NCI-H1694 treated with DMSO at 0.1 percent for 48 hours (cell line): ENCODE measurements at places on chromosomes 3 and 15.

- DNase-seq, result no peak
Measured at GRCh38 chr15:98142572-98142971, 182.1 kb downstream of the ARRDC4 start.

GRCh38 chr3:24830230-24831152, 335.8 kb upstream of the THRB start:
- DNase-seq, result no peak

- DNase-seq, result no peak
Measured at GRCh38 chr15:33068007-33068481, 126.5 kb downstream of the FMN1 start.

GRCh38 chr3:193553586-193553985, 1.1 kb downstream of the ATP13A4 start:
- no peak for DNase-seq

- no peak for DNase-seq
Measured at GRCh38 chr3:98777286-98777685, 14.1 kb downstream of the ST3GAL6 start.

DNA sequence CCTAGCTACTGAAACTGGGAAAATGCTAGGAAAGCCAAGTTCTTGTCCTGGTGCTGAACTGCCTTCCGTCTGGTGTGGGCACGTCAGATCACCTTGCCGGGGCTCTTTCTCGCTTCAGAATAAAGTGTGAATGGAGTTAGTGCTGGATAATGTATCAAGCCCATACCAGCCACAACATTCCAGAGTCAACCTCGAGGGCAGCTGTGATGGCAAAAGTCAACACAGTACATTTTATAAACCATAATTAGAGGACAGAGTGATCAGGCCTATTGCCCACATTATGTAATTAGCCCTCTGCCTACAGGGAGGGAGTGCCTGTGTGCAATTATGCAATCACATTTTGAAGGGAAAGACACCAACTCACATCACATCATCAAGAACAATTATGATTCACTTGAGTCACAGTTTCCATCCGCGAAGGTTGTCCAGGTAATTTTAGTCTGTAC, 165.2 kb downstream of the RORA start:
- no peak for DNase-seq

DNA sequence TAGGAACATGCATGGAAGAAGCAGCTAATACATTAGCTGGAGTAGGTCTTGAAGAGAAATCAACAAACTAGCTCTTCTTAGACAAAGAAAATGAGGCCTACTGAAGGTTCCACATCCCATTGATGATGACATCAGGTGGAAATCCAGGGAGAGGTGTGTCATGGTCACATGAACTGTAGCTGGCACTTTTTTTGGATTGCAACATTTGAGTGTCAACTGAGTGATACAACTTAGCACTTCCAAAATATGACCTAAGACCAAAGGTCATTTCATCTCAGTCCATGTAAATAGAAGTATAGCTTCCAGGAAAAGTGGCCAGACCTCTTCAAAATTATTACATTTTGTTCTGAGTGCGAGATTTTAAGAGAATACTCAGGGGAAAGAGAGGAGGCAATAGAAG, 117.2 kb upstream of the MEIS2 start:
- no peak for DNase-seq

DNA sequence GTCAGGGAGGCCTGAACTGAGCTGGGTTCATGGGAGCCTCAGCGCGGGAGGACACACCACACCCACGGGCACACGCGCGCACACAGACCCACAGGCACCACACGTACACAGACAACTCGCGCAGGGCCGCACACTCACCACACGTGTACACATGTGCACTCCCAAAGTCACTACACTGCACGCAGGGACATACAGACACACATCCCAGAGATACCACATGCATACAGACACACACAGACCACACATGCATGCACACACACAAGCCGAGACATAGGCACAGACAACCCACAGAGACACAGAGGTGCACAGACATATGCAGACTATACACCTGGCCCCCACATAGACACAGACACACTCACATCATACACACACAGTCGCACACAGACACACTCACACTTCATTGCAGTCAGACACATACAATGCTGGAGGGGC, 1.1 kb upstream of the MGLL start:
- no peak for DNase-seq

DNA sequence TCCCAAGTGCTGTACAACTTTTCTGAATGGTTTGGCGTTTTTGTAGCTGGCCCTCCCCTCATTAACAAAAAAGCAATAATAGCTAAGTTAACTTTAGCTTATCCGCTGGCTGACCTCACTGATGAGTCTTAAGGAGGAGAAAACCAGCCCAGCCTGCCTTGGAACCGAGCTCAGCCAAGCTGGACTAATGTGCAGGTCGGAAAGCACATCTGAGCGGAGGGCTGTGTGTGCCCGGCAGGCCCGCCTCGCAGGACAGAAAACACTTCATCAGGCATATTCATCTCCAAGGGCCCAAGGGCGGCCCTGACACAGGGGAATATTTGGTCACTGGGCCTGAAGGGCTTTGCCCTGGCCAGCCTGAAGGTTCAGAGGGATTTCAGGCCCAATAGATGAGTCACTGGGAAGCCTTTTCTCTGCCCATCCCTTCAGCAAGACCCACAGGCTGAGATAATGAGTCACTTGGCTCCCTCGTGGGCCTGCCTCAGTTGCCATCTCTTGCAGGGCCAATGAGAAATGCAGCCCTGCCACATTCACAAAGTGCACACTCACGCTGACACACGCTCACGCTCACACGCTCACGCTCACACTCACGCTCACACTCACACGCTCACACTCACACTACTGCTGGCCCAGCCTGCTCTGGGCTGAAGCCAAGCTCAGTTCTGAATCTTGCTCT, 75.1 kb downstream of the SLC12A8 start:
- no peak for DNase-seq

GRCh38 chr3:195754141-195754540, 33.4 kb downstream of the MUC20 start:
- no peak for DNase-seq

GRCh38 chr15:50813865-50814264, 48.4 kb upstream of the SPPL2A start:
- no peak for DNase-seq

GRCh38 chr3:61040618-61041017, 210.6 kb downstream of the FHIT start:
- no peak for DNase-seq

GRCh38 chr3:171284308-171285075, 175.7 kb downstream of the TNIK start:
- DNase-seq, result no peak

- DNase-seq, result no peak
Measured at GRCh38 chr3:117790235-117790987, 1080.8 kb downstream of the TUSC7 start.

GRCh38 chr15:37046876-37047614, 53.3 kb downstream of the MEIS2 start:
- DNase-seq, result no peak

GRCh38 chr3:143307613-143308183, 188.1 kb downstream of the CHST2 start:
- no peak for DNase-seq

GRCh38 chr3:129003578-129004112, 2.5 kb downstream of the EFCC1 start:
- DNase-seq, result peak; percentile 6

DNA sequence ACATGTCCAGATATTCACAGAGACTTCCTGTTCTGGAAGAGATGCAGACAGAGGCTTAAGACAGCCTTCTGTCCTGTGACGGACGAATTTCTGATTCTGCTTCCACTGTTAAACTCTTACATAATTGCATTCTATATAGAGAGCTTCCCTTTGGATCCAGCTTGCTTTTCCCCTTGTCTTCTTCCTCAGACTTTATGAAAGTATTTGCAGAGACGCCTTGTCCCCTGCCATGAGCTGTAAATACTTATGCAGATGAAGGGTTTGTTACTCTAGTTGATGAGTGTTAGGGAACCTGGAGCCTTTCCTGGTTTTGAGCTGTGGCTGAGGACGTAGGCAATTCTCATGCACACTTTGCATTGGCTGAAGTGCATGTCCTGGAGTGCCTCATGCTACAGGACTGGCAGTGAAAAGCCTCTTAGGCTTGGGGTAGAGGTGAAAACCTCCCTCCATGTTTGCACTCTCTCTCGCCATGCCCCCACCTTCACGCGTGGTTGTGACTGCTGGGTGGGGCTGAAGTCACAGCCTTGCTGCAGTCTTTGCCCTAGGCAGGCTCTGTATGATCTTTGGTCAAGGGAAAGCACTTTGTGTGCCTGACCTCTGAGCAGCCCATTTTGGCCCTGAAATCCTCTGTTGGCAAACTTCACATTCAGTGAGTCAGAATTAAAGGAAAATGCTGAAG, 286.6 kb downstream of the PTPRG start:
- DNase-seq, result no peak

GRCh38 chr3:161156936-161157335, 51.8 kb upstream of the B3GALNT1 start:
- no peak for DNase-seq

GRCh38 chr3:172746475-172746874, 4.1 kb upstream of the ECT2 start:
- DNase-seq, result no peak

GRCh38 chr3:50575372-50575771, 6.0 kb downstream of the HEMK1 start:
- no peak for DNase-seq

- DNase-seq, result no peak
Measured at GRCh38 chr3:38585791-38586420, 63.6 kb downstream of the SCN5A start.

GRCh38 chr3:57956119-57956832, 51.9 kb upstream of the FLNB start:
- DNase-seq, result no peak

DNA sequence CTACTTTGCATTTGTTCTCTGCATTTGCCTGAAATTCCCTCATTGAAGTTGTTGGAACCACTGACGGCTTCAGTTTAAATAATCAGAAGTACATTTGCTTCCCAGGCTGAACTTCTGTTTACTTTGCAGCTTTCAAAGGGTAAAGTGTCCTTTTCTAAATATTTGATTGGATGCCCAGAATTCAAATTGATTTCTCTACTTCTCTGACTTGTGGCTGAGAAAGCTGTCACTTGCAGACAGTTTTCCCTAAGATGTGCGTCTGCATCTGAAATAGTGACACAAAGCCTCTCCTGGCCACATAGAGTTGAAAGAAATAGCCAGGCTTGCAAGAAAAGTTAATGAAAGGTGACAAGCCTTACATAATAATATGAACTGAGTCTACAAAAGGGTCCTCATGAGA, 299.6 kb downstream of the THSD4 start:
- DNase-seq, result no peak

DNA sequence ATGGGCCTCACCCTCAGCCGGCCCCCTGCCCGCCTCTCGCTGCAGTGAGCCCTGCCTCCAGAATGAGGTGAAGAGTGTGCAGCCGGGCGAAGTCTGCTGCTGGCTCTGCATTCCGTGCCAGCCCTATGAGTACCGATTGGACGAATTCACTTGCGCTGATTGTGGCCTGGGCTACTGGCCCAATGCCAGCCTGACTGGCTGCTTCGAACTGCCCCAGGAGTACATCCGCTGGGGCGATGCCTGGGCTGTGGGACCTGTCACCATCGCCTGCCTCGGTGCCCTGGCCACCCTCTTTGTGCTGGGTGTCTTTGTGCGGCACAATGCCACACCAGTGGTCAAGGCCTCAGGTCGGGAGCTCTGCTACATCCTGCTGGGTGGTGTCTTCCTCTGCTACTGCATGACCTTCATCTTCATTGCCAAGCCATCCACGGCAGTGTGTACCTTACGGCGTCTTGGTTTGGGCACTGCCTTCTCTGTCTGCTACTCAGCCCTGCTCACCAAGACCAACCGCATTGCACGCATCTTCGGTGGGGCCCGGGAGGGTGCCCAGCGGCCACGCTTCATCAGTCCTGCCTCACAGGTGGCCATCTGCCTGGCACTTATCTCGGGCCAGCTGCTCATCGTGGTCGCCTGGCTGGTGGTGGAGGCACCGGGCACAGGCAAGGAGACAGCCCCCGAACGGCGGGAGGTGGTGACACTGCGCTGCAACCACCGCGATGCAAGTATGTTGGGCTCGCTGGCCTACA, 8.5 kb downstream of the GRM2 start:
- no peak for DNase-seq
